ENCODE measurements at places on chromosomes 5 and 9. TPM values are rescaled to one million over a fixed set of nuclear protein-coding genes. Genes with fewer than 3 reads are reported as not detected.

Gene IL5
- not detected for total RNA-seq

Gene FABP6
- not detected for total RNA-seq

Gene SPINK6
- total RNA-seq = not detected

Gene DPYSL3
- 0.25 TPM for total RNA-seq

Gene ZNF483
- 22.9 TPM for total RNA-seq

Gene ADAMTS13
- 1.5 TPM for total RNA-seq

Gene OR13C2
- not detected for total RNA-seq

Gene BTNL9
- not detected for total RNA-seq

Gene KCNIP1
- total RNA-seq = not detected

Gene DROSHA
- 76.1 TPM for total RNA-seq

Gene CCNJL
- not detected for total RNA-seq

Gene PRLR
- total RNA-seq = not detected

Gene TMEM141
- 51.1 TPM for total RNA-seq

Gene LCN10
- total RNA-seq = 1.3 TPM

Gene GABRA6
- total RNA-seq = not detected

Gene DCAF10
- 20.3 TPM for total RNA-seq

Gene EXOC3
- 96.1 TPM for total RNA-seq

Gene CER1
- not detected for total RNA-seq

Gene CBY3
- 0.58 TPM for total RNA-seq

Gene RASGRF2
- total RNA-seq = 39.3 TPM

Gene CD180
- 0.52 TPM for total RNA-seq

Gene NIPSNAP3A
- 13.6 TPM for total RNA-seq

Gene NOXA1
- total RNA-seq = 5.6 TPM

Gene HNRNPK
- total RNA-seq = 562 TPM

Gene BAAT
- not detected for total RNA-seq

Gene ZNF474
- total RNA-seq = 0.17 TPM

Gene SLC6A18
- total RNA-seq = not detected

Gene CFAP77
- not detected for total RNA-seq

Gene ANXA2R
- 43.4 TPM for total RNA-seq

Gene GPR107
- 23.8 TPM for total RNA-seq

Gene CTXN3
- not detected for total RNA-seq

Gene PRR7
- 7.2 TPM for total RNA-seq

Gene ANKRD20A1
- total RNA-seq = 1.6 TPM

Gene CCDC183
- 2.5 TPM for total RNA-seq

Gene PTGES
- not detected for total RNA-seq
